NCI-H748 treated with DMSO at 0.1 percent for 48 hours (cell line): ENCODE measurements at places on chromosomes 4 and X.
A peak's percentile ranks its signal among the peaks of the same experiment; 100 is the strongest.

GRCh38 chr4:105859233-105859632 lies 36.0 kb upstream of the NPNT start:
- no peak for DNase-seq

- no peak for DNase-seq
These were observed 42.9 kb upstream of the TAB3 start for GRCh38 chrX:30931920-30932319.

GRCh38 chrX:153665726-153666306 lies 7.8 kb downstream of the PNCK start:
- DNase-seq: no peak

- DNase-seq: no peak
These were observed 11.8 kb upstream of the SPON2 start for GRCh38 chr4:1183985-1184773.

GRCh38 chr4:17701882-17702281 lies 79.5 kb downstream of the FAM184B start:
- no peak for DNase-seq

DNA sequence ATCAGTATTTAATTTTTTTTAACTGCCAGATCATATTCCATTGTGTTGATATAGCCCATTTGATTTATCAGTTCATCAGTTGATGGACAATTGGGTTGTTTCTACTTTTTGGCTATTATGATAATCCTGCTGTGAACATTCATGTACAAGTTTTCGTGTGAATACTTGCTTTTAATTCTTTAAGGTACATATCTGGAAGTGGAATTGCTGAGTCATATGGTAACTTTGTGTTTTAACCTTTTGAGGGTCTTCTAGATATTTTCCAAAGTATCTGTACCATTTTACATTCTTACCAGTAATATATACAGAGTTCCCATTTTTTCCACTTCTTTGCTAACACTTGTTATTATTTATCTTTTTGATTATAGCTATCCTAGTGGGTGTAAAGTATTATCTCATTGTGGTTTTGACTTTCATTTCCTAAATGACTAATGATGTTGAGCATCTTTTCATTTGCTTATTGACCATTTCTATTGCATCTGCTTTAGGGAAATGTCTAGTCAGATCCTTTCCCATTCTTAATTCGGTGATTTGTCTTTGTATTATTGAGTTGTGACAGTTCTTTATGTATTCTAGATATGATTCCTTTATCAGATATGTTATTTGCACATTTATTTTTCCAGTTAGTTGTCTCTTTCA lies 75.2 kb upstream of the NUDT6 start:
- no peak for DNase-seq

GRCh38 chr4:110062166-110062565 lies 136.2 kb downstream of the ELOVL6 start:
- no peak for DNase-seq

DNA sequence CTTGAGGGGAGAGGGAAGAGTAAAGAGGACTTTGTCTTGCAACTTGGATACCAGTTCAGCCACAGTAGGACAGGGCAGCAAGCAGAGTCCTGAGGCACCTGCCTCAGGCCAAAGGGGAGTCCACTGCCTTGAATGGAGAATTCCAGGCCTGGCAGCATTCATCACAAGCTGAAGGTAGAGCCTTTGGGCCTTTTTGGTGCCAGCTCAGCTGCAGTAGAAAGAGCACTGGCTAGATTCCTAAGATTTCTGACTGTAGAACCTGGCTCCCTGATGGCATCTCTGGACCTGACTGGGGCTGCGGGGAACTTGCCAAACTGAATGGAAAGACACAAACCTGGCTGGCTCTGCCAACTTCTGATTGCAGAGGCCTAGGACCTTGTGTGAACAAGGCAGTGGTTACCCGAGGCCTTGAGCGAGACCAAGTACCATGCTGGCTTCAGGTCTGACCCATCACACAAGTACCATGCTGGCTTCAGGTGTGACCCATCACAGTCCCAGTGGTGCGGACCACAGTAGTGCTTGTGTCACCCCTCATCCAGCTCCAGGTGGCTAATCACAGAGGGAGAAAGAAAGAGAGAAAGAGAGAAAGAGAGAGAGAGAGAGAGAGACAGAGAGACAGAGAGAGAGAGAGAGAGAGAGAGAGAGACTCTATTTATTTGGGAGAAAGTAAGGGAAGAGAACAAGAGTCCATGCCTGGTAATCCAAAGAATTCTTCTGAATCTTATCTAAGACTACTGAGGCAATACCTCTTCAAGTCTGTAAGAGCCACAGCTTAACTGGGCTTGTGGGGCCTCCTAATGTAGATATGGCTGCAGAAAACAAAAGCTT lies 137.6 kb upstream of the SPIN4 start:
- no peak for DNase-seq

- DNase-seq: no peak
These were observed 15.4 kb downstream of the BBS12 start for GRCh38 chr4:122747883-122748282.

DNA sequence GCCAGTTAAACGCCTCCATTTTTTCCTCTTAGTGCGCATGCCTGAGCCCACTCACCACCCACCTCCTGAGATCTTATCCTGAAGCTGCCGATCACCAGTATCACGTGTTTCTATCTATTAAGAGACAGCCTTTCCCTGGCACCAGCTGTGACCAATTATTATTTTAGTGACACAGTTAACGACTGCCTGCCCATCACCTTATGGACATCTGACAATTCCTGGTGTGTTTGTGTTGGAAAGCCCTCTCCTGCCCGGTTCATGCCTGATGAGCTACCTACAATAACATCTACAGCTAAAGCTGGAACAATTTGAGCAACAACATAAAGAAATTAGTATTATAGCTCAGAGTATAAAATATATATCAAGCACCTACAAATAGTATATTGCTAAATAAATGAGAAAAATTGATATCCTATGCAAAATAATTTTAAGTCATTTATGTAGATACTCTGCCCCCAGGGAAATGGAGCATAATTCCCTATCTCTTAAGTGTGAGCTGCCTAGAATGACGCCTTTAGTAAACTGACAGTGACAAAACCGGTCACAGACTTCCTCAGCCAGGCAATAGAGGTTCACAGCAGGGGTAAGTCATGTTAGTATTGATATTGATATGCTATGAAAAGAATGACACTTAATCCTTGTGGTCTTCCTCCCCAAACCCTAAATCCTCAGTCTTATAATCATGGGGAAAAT lies 862.2 kb downstream of the TRAM1L1 start:
- DNase-seq: no peak

DNA sequence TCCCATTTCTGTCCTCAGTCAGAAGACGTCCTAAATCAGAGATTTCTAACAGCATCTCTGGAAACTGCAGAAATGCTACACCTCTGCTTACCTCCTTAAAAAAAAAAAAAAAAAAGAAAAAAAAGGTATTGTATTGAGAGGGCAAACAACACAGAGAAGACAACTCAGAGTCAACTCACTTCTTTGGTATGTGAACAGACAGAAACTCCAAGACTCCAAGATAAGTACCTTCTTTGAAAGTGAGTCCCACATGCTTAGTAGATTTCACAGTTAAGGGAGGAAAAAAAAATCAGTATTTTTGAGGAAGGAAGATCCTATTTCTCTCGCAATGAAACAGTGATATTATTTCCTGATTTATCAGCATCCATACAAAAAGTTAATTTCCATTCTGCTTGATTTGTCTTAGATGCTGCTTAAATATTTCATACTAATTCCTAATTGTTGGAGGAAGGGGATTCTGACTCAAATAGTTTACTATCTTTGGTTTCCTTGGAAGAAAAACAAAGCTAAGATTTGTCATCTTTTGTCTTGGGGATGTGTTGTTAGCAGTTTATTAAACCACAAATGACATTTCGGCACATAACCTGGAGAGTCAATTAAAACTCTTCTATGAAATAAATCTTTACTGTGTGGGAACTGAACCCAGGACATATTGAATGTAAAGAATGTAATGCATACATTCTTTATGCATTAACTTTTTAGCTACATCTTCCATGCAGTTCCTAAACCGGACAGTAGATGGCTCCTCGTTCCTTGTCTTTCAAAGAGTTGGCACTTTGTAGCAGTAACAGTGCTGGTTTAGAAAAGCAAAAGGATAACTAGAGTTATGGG lies 4.7 kb downstream of the RASGEF1B start:
- peak; percentile 54 for DNase-seq

DNA sequence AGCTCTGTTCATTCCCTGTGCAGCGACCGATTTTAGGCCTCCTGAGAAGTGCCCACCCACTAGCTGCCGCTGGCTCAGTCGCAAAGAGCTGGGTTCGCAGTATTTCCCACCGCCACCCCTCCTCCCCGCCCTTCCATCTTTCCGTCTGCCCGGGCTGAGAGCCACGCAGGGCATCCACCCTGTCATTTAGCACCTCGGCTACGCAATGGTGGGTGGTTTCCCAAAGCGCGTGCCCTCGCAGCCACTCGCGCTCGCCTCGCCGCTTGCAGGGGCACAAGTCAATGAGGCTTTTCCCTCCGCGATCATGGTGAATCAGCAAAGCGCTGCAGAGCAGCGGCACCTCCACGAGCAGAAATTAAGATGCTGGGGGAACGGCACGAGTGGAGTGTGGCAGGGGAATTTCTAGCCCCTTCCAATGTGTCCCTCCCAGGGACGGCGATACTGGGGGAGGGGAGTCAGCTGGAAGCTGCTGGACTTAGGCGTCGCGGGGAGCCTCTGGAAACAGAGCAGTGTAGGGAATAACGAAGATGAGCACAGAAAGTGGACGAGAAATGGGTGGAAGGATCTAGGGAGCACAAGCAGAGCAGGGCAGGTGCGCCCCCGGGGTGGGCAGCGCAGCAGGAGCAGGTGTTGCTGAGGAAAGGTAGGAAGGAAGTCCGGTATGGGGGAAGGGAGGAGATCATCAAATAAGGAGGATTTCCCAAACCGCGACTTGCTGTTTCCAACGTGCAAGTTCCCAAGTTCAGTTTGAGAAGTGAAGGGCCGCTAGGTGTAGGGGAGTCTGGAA lies 2.4 kb upstream of the PTCHD1 start:
- DNase-seq: peak; percentile 25

DNA sequence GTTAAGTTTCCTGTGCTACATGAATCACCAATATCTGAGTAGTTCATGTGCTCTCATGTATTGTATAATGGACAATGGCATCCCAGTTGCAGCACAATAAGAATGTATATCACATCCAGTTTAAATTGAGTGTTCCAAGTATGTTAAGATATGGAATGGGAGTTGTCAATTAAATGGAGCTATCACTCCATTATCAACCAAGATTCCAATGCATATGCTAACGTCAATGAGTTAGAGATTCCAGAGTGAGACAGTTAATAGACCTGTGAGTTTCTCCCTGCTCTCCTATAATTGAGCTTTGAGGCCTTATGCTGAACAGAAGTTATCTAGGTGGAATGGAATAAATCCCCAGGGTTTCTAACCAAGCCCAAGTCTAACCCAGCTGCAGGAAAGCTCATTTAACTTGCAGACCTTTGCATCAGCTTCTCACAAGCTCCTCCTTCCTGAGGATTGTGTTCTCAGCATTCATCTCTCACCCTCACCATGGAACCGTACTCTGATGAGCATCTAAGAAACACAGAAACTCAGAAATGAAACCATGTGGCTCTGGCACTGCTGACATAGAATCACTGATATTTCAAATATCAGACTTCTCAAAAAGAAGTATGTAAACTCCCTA lies 84.8 kb downstream of the TIGD2 start:
- no peak for DNase-seq

- no peak for DNase-seq
These were observed 425.1 kb downstream of the GPM6A start for GRCh38 chr4:175386776-175387507.

- no peak for DNase-seq
These were observed 949.9 kb downstream of the TECRL start for GRCh38 chr4:63459329-63459728.
